ENCODE measurements at places on chromosomes 11 and 22.

- DNase-seq, result no peak
These were observed 116.6 kb downstream of the TBC1D22A start for GRCh38 chr22:46879083-46879482.

DNA sequence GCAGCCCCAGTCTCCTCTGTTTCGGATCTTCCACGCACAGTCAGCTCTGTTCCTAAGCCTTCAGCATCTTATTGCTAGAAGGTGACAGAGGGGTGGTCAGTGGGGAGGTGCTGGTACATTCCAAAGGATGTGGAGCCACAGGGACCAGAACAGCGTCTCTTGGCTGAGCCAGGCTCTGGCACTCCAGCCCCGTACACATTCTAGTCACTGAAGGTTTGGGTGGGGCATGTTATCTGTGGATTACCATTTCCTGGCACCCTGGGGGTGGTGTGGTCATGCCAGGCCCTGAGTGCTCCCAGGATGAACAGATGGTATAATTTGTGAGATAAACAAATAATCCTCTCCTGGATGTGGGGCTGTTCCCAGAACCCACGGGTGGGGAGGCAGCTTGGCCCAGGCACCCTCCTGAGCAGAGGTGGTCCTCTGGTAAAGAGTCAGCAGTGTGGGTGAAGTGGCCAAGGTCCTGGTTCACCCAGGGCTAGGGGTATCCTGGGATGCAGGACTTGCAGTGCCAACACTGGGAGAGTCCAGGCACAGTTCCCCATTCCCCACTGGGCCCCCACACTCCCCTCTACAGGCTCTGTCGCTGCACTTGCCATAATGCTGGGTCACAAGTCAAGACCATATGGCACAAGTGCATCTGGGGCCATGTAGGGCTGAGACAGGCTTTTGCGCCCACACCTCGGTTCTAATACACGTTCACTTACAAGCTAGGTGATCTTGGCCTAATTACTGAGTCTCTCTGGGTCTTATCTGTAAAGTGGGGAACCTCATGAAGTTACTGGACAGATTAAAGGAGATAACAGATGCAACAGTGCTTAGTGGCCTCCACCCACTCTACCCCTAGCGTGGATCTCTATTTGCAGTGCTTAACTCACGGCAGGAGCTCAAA is 33.0 kb downstream of the DKK3 start:
- no peak for DNase-seq

- no peak for DNase-seq
These were observed 215.0 kb upstream of the E2F8 start for GRCh38 chr11:19455731-19456130.

- DNase-seq, result no peak
These were observed 32.9 kb downstream of the LRRC32 start for GRCh38 chr11:76637491-76638269.

DNA sequence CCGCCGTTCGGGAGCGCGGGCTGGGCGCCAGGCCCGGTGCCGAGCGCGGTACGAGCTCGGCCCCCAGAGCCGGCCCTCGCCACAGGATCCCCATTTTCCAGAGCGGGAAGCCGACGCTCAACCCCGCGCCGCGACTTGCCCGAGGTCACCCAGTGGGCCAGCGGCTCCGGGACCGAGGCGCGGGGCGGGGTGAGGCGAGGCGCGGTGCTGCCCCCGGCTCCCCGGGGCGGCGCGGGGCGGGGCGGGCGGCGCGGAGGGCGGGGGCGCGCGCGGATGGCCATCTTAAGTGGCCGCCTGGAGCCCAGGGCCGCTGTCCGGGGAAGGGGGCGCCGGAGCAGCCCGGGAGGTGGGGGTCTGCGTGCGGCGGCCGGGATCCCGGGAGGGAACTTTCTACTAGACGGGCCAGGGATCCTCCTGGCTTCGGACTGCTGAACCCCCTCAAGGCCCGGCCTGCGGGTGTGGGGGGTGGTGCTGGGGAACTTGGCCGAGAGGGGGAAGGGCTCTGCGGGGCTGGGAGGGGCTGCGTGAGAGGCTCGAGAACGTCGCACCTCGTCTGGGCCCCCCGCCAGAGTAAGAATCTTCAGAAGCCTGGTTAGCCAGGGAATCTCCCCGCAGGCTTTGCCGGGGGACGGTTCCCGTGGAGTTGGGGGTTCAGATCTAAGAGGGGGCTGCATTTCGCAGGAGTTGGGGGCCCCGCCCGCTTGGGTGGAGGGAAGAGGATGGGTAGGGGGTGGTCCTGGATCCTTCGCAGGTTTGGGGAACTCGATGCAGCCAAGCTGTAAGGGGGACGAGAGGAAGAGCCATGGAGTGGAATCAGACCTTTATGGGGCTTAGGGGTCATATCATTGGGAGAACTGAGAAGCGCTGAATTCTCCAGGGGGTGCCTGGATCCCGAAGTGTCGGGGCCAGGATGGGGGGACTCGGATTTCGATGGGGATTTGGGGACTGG is 678 bp upstream of the INPPL1 start:
- DNase-seq, result peak; percentile 79

DNA sequence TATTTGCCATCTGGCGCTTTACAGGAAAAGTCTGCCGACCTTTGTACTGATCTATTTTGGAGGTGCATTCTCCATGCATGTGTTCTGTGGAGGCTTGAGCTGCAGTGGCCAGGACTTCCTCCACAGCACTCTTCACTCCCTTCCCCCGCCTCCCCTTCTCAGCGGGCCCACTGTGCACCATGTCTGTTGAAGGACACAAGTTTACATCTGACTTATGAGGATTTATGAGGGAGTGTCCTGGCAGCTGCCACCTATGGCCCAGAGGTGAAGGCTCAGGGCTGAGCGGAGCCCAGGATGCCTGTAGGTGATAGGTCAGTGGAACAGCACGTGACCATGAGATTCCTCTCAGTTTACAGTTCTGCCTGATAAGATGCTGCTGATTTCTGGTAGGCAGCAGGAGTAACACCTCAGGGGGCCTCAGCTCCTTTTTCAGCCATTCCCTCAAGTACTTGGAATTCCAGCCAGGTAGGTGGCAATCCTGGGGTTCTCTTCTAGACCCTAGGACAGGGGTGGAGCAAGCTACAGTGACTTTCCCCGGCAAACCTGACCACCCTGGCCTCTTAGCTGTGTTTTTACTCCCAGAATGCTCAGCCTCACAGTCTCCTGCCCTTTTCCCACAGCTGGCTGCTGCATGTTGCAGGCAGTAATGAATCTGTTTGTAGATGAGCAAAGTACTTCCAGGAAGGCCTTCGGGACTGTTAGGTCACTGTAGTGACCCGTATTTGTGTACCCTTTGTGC is 59.9 kb downstream of the PPFIBP2 start:
- peak; percentile 26 for DNase-seq

DNA sequence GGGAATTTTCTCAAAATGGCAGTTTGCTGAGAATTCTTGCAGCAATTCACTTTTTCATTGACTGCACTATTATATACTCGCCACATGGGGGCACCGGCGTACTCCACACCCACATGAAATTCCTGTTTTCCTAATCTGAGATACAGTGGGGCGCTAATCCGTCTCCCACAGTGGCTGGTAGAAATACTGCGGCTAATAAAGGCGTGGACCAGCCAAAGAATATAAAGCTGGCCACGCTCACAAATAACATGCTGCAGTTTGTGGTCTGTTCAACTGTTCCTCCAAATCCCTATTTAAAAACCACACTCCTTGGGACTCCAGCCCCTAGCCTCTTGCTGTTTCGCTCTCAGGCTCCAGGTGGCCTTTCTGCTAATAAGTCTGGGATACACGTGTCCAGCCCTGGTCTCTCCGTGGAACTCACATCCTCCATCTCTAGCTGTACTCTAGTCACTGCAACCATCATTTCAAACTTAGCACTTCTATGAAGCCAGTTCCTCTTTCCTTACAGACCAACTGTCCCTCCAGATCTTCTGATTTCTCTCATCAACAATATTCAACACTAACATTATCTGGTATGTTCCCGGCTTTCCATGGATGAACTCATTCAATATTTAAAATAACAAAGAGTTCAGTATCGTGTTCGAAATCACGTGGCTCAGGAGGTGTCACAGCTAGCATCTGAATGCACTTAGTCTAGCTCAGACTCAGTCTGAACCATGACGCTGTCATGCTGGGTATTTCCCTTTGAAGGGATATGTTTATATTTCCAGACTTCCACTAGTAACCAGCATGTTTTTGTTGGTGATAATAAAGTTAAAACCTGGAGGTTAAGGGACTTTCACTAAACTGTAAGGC is 22.0 kb downstream of the TBRG1 start:
- DNase-seq, result peak; percentile 59

DNA sequence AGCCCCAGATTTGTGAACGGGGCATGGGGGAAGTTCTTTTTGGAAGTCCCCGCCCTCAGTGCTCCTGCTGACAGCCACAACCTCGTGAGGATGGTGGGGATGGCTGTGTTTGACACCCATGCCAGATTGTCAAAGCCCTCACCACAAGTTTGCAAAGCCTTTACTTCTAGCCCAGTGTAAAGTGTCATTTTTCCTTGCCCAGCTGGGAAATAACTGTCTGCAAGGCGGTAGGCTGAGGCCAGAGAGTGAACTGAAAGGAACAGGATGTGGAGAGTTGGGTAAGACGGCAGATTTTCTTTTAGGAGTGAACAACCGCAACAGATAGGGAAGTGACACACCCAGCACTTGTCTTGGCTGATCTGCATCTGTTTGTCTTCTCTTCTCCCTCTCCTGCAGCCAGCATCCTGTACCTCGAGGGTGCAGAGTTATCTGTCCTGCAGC is 13.6 kb downstream of the IL17RA start:
- DNase-seq, result no peak

Measured in nephron progenitor cell (in vitro differentiated cells).